ENCODE measurements at places on chromosomes 12 and 14. TPM values are rescaled to one million over a fixed set of nuclear protein-coding genes. Genes with fewer than 3 reads are reported as not detected.

DNA sequence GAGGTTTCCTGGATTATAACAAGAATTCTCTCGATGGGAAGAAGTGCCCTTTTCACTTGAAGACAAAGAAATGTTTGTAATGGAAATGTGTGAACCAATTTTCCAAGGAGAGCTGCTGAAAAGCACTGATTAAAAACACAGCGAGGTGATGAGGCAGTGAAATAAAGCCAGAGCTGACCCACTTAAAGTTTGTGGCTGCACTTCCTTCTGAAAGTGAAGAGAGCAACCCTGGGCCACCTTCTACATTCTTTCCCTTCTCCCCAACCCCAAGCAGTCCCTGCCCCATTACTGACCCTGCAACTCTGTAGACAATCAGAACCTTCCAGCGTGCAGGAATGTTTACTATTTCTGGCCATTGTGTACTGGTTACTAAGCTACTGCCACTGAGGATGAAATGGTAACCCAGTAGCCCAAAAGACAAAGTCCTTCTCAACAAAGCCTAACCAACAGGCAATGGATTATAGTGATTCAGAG is 173.9 kb downstream of the TTC7B start:
- DNase-seq, result peak; percentile 9
- H3K4me1 ChIP-seq, result peaks cover 7% of the 10 kb centered on the region
- H3K27me3 ChIP-seq, result no peaks in the 10 kb centered on the region

- no peaks in the 10 kb centered on the region for H3K4me1 ChIP-seq
- no peak overlapping the region for H3K27ac ChIP-seq
- H3K4me3 ChIP-seq, result no peak overlapping the region
- no peaks in the 10 kb centered on the region for H3K27me3 ChIP-seq
- H3K36me3 ChIP-seq, result no peaks in the 10 kb centered on the region
These were observed 45.7 kb downstream of the ACSS3 start for GRCh38 chr12:81123611-81124010.

The IFNG-AS1 gene
- not detected for total RNA-seq

The PLCZ1 gene
- not detected for total RNA-seq

GRCh38 chr12:39123580-39124253 is 218.3 kb upstream of the CPNE8 start:
- H3K4me3 ChIP-seq, result no peak overlapping the region
- H3K4me1 ChIP-seq, result no peaks in the 10 kb centered on the region
- no peaks in the 10 kb centered on the region for H3K27me3 ChIP-seq
- H3K36me3 ChIP-seq, result no peaks in the 10 kb centered on the region
- DNase-seq, result no peak

- H3K4me3 ChIP-seq, result no peak overlapping the region
- no peak overlapping the region for H3K27ac ChIP-seq
- H3K27me3 ChIP-seq, result no peaks in the 10 kb centered on the region
- no peaks in the 10 kb centered on the region for H3K4me1 ChIP-seq
- H3K36me3 ChIP-seq, result peaks cover 3% of the 10 kb centered on the region
- DNase-seq, result no peak
These were observed 32.3 kb downstream of the DCAF4 start for GRCh38 chr14:72958548-72958947.

- H3K36me3 ChIP-seq, result no peaks in the 10 kb centered on the region
- H3K27ac ChIP-seq, result no peak overlapping the region
- H3K4me3 ChIP-seq, result no peak overlapping the region
- H3K27me3 ChIP-seq, result no peaks in the 10 kb centered on the region
- no peak for DNase-seq
These were observed 37.4 kb downstream of the FBRSL1 start for GRCh38 chr12:132527186-132527882.

The IL31 gene
- total RNA-seq, result not detected

- DNase-seq, result no peak
- no peaks in the 10 kb centered on the region for H3K27me3 ChIP-seq
- no peak overlapping the region for H3K27ac ChIP-seq
- H3K36me3 ChIP-seq, result no peaks in the 10 kb centered on the region
These were observed 646.2 kb upstream of the STXBP6 start for GRCh38 chr14:25696176-25696575.

DNA sequence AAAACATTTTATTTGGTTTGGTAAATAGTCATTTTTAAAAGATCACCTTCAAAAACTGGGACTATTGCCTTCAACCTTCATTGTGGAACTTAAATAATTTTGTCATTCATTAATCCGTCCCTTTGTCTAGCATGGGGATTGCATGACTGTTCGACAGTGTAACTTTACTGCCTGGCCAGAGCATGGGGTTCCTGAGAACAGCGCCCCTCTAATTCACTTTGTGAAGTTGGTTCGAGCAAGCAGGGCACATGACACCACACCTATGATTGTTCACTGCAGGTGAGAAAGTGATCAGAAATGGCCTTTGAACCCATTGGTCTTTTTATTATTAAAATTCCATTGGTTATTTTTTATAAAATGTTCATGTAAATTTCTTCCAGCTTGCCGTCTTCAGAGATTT is 37.2 kb upstream of the MYF6 start:
- no peak overlapping the region for H3K27ac ChIP-seq
- no peaks in the 10 kb centered on the region for H3K4me1 ChIP-seq
- no peaks in the 10 kb centered on the region for H3K36me3 ChIP-seq
- DNase-seq, result no peak
- H3K27me3 ChIP-seq, result no peaks in the 10 kb centered on the region
- H3K4me3 ChIP-seq, result no peak overlapping the region

DNA sequence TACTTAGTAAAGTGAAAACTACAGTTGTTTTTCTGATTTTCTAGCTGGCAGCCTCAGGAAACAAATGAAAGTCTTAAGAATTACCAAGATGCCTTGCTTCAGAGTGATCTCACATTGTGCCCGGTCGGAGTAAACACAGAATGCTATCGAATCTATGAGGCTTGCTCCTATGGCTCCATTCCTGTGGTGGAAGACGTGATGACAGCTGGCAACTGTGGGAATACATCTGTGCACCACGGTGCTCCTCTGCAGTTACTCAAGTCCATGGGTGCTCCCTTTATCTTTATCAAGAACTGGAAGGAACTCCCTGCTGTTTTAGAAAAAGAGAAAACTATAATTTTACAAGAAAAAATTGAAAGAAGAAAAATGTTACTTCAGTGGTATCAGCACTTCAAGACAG is 28.9 kb downstream of the RXYLT1 start:
- H3K27ac ChIP-seq, result no peak overlapping the region
- no peak overlapping the region for H3K4me3 ChIP-seq
- peaks cover 4% of the 10 kb centered on the region for H3K4me1 ChIP-seq
- DNase-seq, result peak; percentile 56
- H3K27me3 ChIP-seq, result no peaks in the 10 kb centered on the region

DNA sequence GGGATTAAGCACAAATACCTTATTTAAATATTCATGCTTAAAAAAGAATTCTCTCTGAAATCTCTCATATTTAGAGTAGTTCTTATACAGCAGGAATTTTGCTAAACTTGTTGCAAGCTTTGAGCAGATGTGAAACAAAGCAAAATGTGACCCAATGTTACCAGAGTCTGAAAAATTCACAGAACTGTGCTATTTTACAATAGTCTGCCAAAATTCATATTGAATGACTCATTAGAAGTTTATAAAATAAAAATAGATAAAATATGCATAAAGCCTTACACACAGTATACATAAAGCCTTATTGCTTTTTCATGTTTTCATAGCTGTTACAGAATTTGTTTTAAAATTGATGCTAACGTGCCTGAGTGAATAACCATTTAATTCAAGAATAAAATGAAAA is 17.8 kb upstream of the RHOJ start:
- peaks cover 4% of the 10 kb centered on the region for H3K4me1 ChIP-seq
- H3K27me3 ChIP-seq, result no peaks in the 10 kb centered on the region
- H3K36me3 ChIP-seq, result no peaks in the 10 kb centered on the region
- no peak for DNase-seq
- no peak overlapping the region for H3K27ac ChIP-seq
- H3K4me3 ChIP-seq, result no peak overlapping the region

- H3K27me3 ChIP-seq, result no peaks in the 10 kb centered on the region
- no peaks in the 10 kb centered on the region for H3K36me3 ChIP-seq
- no peak for DNase-seq
- H3K4me1 ChIP-seq, result peaks cover 10% of the 10 kb centered on the region
- H3K4me3 ChIP-seq, result no peak overlapping the region
These were observed 190.5 kb downstream of the CACNA1C start for GRCh38 chr12:2243275-2243674.

DNA sequence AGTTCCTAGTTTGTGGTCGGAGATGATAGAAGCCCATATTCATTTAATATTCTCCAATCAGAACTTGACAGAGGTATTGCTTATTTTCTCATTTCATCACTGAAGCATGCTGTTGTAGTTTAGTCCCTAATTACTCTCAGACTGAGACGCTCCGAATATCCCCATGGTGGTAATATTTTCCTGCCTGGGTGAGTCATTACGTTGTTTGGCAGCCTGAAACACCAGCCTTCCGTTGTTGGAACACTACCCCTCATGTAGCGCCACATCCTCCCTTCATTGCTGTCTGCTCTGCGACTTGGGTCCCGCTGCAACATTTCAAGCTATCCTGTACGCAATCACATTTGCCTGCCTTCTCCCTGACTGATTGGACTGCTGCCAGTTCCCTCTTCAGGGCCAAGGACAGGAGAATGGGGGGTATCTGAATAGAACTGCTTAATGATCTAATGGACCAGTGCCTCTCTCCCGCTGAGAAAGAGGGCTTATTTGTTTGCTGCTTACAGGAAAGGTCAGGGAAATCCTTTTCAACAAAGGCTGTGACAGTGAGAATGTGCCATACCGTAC is 369.1 kb downstream of the NPAS3 start:
- H3K36me3 ChIP-seq, result no peaks in the 10 kb centered on the region
- peak overlapping the region; percentile 8 for H3K27ac ChIP-seq
- no peaks in the 10 kb centered on the region for H3K27me3 ChIP-seq
- H3K4me1 ChIP-seq, result peaks cover 41% of the 10 kb centered on the region

The CKAP4 gene
- total RNA-seq, result 81.8 TPM

GRCh38 chr12:4274396-4275015 is 944 bp downstream of the CCND2 start:
- peak overlapping the region; percentile 20 for H3K4me3 ChIP-seq
- peaks cover 81% of the 10 kb centered on the region for H3K27me3 ChIP-seq
- peaks cover 22% of the 10 kb centered on the region for H3K4me1 ChIP-seq

All from A673 (cell line).